ENCODE measurements at places on chromosomes 12 and 14.

DNA sequence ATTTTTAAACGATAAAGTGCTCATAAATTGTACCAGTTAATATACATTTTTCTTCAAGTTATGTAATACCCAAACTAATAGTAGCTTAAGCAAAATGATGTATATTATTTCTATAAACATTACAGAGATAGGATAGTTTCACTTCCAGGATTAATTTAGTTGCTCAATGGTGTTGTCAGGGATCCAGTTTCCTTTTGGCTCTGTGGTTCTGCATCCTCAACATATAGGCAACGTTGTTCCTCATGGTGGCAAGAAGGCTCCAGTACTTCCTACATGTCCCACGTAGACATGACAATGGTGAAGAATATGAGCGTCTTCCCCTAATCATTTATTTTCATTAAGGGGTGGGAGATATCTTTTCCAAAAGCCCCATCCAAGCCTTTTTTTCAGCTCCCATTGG is 60.7 kb upstream of the DCD start:
- no peak for DNase-seq

GRCh38 chr12:68768431-68768939 is 22.5 kb downstream of the SLC35E3 start:
- no peak for DNase-seq

- DNase-seq, result no peak
Measured at GRCh38 chr14:103870891-103871595, 23.7 kb upstream of the PPP1R13B start.

DNA sequence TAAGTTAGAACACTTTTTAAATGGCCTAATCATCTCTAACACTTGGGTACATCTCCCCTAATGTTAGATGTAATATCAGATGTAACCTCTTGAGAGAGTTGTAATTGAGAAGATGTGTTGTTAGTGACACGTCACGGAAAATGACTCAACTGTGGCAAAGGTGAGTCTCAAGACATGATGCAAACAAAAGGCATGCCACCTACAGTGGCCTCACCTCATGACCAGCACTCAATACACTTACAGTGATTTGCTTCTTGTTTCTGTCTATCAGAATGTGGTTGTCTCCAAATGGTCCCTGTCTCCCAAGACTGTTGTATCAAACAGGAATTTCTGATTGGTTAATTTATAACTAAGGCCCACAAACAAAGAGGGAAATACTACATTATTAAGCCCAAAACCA is 91.2 kb downstream of the SLC25A21 start:
- DNase-seq, result no peak

GRCh38 chr14:49908433-49908782 is 15.5 kb downstream of the ARF6 start:
- no peak for DNase-seq

DNA sequence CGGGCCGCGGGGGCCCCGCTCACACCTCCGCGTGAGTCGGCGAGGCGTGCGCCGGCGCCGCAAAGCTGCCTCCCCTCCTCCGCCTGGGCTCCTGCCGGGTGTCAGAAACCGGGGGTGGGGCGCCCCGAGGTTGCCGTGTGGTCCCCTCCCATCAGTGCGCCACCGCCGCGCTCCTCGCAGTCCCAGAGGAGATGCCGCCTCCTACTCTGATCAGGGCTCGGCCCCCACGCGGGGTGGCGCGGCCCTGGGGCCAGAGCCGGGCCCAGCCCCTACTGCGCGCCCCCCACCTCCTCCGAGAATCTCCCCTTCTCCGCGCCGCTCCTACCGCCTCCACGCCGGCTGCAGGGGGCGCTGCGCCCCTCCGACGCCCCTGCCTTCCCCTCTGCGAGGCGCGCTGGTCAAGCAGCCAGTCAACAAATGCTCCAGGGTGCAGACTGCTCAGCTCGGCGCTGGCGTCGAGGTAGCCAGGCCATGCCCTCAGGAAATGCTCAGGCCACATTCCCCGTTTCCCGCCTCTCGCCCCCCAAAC is 467 bp upstream of the JAG2 start:
- no peak for DNase-seq

DNA sequence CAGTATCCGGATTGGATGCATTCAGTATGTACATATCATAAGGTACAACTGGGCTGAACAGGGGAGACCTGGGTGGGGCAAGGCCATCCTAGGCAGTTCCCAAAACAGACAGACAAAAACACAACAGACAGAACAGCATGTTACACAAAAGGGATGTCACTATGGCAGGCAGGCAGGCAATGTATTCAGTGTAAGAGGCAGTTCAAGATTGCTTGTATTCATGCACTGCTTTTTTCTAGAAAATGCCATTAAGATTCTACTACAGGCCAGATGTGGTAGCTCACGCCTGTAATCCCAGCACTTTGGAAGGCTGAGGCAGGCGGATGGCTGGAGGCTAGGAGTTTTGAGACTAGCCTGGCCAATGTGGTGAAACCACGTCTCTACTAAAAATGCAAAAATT is 3.5 kb downstream of the TBPL2 start:
- no peak for DNase-seq

DNA sequence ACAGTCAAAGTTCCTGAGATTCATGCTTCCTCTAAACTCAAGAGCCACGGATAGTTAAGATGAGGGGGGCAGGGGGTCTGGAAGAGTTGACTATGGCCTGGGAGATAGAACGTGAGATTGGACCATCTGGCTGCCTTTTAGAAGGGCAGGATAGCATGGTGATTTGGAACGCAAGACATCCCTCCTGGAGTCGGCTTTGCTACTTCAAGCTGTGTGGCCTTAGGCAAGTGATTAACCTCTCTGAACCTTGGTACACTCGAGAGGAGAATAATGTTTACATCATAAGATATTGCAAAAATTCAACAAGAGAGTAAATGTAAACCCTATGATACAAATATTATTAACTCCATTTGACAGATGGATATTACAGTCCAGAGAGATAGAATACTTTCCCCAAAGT is 49.7 kb downstream of the RPH3A start:
- no peak for DNase-seq

- no peak for DNase-seq
Measured at GRCh38 chr14:42378880-42379279, 772.2 kb downstream of the LRFN5 start.

- no peak for DNase-seq
Measured at GRCh38 chr12:51994959-51995358, 11.8 kb upstream of the TAMALIN start.

- DNase-seq, result no peak
Measured at GRCh38 chr12:31362759-31363415, 36.9 kb upstream of the SINHCAF start.

DNA sequence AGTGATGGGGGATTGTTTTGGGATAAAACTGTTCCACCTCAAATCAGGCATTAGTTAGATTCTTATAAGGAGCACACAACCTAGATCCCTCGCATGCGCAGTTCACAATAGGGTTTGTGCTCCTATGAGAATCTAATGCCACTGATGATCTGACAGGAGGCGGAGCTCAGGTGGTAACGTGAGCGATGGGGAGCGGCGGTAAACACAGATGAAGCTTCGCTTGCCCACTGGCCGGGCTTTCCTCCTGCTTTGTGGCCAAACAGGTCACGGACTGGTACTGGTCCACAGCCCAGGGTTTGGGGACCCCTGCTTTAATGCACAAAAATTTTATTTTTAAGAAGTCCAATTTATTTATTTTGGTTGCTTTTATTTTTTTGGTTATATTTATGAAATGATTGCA is 238.8 kb downstream of the AACS start:
- DNase-seq, result no peak

GRCh38 chr12:62258941-62259630 is 1.1 kb upstream of the USP15 start:
- no peak for DNase-seq

GRCh38 chr12:75836533-75836932 is 195.0 kb downstream of the PHLDA1 start:
- no peak for DNase-seq

GRCh38 chr12:51186465-51187085 is 13.6 kb upstream of the TFCP2 start:
- DNase-seq, result no peak

DNA sequence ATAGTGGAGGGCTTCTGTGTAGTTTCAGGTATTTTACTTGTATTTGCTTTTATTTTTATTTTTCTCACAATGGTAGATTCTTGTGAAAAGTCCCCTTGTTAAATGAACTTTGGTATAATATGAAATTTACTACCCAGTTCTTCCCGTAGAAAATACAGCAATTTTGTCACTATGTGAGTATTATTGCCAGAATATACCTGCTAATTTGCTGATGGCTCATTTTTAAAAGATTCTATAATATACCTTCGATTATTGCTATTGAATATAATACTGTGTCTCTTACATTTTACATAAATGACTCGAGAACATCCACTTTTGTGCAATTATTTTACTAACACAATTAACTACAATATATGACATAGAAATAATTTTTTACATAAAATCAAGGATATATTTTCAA is 262.3 kb upstream of the NOVA1 start:
- no peak for DNase-seq

GRCh38 chr14:49988080-49988990 is 95.5 kb downstream of the ARF6 start:
- no peak for DNase-seq

- no peak for DNase-seq
Measured at GRCh38 chr12:24630446-24630845, 318.5 kb downstream of the BCAT1 start.

GRCh38 chr12:62227091-62227490 is 33.1 kb upstream of the USP15 start:
- DNase-seq, result no peak

DNA sequence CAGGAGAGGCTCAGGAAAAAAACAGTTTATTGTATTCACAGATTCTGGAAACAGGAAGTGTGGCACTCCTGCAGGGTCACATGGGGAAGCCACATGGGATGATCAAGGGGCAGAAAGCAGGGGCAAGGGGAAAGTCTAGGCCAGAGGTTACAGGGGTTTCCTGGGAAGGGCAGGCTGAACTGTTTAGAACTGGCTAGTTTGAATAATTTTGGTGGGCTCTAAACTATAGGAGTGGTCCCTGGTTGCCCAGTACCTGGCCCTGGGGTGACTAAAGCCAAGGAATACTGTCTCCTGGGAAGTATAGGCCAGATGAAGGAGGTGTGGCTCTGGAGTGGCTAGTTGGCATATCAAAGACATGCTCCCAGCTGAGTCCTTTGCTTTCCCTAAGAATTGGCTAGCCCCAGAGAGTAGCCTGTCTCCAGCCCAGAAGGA is 169.2 kb downstream of the SLC41A2 start:
- DNase-seq, result no peak

DNA sequence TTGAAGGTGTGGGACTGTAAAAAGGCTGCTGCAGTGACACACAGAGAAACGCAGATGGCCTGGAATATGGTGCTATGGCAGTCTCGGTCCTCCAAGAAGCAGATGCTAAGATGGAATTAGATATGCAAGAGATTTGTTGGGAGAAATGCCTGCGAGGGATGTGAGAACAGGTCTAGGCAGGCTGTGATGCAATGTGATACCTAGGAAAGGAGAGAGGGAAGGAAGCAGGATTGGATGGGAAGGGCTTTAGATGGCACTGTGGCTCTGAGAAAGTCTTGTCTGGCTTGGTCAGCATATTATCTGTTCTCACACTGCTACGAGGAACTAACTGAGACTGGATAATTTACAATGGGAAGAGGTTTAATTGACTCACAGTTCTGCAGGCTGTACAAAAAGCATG is 374.4 kb downstream of the BCAT1 start:
- no peak for DNase-seq

DNA sequence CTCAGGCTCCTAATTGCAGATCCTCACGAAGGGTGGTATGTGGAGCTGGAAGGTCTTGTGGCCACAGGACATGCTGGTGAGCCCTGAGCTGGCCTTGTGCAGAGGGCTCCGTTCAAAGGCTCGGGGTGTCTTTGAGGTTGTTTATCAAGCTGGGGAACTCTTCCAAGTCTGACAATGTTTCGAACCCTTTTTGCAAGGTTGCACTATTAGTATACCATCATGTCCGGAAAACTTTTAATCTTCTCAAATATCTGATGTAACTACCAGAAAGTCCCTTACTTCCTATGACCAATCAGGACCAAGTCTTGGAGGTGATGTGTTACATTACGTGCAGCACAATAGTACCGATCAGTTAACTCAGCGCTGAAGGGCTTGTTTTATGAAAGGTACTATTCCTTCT is 21.5 kb downstream of the UBR7 start:
- DNase-seq, result no peak

GRCh38 chr12:123713823-123714585 is 1.9 kb downstream of the ATP6V0A2 start:
- DNase-seq, result no peak

DNA sequence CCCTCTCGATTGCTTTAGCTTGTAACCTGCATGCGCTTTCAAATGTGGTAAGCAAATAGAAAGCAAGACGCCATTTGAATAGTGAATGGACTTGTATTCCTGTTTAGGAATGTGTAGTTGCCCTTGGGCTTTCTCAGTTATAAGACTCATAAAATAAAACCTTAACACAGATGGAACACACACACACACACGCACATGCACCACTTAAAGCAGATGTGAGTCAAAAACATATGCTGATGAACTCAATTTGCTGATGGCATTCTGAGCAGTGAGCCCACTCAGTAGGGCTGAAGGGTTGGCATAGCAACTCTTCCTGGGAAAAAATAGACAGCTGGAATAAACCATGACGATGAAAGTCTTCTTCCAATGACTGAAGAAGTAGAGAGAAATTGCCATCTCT is 360.5 kb downstream of the APAF1 start:
- DNase-seq, result no peak

DNA sequence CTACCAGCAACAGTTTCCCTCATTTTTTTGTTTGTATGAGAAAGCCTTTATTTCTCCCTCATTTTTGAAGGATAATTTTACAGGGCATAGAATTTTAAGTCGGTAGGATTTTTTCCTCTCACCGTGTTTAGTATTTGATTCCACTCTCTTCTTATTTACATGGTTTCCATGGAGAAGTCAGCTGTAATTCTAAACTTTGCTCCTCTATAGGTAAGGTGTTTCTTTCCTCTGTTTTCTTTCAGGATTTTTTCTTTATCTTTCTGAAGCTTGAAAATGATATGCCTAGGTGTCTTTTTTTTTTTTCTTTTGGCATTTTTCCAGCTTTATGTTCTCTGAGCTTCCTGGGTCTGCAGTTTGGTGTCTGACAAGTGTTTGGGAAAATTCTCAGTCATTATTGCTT is 75.6 kb upstream of the ETV6 start:
- no peak for DNase-seq

DNA sequence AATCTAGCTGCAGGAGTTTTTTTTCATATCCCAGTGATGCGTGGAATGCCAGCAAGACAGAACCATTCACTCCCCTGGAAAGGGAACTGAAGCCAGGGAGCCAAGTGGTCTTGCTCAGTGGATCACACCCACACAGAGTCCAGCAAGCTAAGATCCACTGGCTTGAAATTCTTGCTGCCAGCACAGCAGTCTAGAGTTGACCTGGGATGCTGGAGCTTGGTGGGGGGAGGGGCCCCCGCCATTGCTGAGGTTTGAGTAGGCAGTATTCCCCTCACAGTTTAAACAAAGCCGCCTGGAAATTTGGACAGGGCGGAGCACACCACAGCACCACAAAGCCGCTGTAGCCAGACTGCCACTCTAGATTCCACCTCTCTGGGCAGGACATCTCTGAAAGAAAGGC is 86.9 kb upstream of the STXBP6 start:
- no peak for DNase-seq
